ENCODE measurements at places on chromosomes 1 and 21.
A peak's percentile ranks its signal among the peaks of the same experiment; 100 is the strongest.

DNA sequence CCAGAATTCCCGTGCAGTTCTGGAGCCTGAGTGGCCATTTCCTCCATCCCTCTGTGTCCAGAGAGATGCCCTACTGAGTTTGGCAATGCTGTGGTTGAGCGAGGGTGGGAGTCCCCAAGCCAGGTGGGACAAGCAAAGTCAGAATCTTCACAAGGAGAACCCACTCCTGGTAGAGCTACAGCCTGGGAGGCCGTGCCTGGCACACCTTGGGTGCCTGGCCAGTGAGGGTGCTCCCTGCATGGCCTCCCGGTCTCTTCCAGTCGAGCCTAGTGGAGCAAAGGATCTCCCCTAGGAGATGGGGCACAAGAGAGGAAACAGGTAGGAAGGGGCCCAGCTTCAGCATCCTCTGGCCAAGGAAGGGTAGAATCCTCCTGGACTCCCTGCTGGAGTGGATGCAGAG lies 57.9 kb downstream of the H3-3A start:
- DNase-seq, result no peak

DNA sequence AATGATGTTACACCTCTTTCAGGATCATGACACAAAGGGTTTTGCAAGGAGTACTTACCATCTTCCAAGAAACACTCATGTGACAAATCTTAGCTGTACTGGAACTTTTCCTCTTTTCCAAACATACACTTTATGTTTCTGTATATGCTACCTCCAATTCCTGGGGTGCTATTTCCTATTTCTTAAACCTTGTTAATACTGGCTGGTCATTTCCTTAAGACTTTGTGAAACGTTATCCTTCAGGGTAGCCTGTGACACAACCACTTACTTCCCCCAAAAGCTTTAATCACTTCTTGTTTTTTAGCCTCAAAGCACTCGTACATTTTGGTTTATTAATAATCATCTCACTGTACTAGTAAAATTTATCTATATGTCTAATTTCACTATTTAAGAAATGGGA lies 39.4 kb downstream of the OR10Z1 start:
- DNase-seq, result no peak

GRCh38 chr21:45359451-45360217 lies 45.3 kb upstream of the COL18A1 start:
- no peak for DNase-seq

- DNase-seq, result no peak
These were observed 41.7 kb downstream of the AZIN2 start for GRCh38 chr1:33122483-33123178.

DNA sequence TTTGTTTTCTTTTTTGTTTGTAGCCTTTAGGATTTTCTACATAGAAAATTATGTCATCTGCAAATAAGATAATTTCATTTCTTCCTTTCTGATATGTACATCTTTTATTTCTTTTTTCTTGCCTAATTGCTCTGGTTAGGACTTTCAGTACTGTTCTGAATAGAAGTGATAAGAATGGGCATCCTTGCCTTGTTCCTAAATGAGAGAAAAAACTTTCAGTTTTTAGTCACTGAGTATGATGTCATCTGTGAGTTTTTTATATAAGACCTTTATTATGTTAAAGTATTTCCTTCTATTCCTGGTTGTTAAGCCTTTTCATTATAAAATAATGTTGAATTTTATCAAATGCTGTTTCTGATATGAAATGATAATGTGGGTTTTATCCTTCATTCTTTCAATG lies 76.0 kb upstream of the SLC35F3 start:
- DNase-seq, result no peak

DNA sequence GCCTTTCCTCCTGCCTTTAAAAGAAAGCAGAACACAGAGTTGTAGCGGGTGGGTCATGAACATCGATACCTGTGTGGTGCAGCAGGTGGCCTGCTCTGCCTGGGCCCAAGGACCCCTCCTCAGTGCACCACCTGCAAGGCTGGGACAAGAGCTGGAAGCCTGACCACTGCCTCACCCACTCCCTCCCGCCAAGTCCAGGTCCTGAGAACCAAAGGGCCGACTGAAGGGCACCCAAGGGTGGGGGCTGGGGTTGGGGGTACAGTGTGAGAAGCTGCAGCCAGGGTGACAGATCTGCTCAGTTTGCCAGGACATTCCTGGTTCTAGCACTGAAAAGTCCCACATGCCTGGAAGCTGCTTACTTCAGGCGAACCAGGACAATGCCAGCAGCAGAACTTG lies 36.1 kb downstream of the NTPCR start:
- no peak for DNase-seq

GRCh38 chr1:153612111-153612754 lies 704 bp downstream of the S100A16 start:
- DNase-seq, result no peak

DNA sequence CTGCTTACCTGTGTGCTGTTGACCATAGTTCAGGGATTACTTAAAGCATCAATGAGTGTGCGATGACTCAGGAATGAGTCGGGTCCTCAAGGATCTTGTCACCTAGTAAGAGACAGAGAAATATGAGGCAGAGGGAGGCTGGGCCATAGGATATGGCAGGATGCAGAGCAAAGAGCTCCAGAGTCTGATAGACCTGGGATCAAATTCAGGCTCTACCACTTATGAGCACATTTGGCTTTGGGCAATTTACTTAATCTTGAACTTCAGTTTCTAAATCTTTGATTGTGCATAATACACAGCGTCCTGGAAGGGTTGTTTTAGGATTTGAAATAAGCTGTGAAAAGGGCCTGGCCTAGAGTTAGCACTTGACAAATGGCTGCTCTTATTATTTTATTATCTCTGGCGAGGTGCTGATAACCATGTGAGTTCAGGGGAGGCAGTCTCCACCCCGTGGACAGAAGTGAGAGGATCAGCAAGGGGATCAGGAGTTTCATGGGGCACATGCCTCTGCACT lies 94.5 kb downstream of the ROR1 start:
- no peak for DNase-seq

- DNase-seq, result no peak
These were observed 121.9 kb downstream of the LRRC40 start for GRCh38 chr1:70083519-70083918.

DNA sequence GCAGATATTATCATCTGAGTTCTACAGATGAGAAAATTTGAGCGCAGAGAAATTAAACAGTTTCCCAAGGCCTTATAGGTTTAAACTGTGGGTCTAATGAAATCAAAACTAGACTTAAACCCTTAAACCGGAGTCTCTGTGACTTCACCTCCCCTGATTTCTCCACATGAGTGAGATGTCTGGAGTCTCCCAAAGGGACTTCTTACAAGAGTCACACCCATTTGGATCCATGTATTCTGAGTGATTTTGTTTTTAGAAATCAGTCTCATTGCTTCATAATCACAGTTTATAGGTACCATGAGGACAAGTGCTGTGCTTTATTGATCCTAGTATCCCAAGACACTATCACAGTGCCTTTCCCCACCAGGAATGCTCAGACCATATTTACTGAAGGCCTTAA lies 206.0 kb upstream of the JUN start:
- DNase-seq, result no peak

DNA sequence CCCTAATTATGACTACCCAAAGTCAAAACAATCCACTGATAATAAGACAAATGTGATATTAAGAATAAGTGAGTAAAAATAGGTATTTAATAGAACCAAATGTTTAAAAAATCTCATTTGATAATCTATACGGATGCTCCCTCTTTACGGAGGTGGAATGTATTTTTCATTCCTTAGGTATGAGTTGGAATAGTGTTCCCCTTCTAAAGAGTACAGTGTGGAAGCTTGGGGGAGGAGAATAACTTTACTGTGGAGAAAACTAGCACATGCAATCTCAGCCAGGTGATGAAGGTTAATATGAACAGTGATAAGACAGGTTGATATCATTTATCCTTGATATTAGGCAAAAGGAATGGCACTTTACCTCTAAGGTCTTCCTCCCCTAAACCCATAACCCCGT lies 74.6 kb downstream of the GPR88 start:
- no peak for DNase-seq

GRCh38 chr1:169392406-169392805 lies 24.4 kb downstream of the BLZF1 start:
- DNase-seq, result no peak

DNA sequence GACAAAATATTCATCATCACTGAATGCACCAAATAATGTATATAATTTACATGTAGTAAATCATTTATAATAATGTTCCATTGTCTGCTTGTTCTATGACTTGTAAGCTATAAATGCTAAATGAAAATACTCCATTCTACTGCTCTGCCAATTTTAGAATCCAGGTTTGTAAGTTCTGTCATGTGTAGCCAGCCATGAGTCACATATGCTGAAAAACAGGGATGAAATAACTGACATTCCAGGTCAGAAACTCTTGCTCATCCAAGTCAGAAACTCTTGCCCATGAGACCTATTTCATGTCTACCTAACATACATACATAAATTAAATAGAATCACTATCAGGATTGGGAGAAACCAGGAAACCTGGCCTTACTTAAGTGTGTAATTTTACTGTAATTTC lies 95.6 kb downstream of the ASH1L start:
- no peak for DNase-seq

DNA sequence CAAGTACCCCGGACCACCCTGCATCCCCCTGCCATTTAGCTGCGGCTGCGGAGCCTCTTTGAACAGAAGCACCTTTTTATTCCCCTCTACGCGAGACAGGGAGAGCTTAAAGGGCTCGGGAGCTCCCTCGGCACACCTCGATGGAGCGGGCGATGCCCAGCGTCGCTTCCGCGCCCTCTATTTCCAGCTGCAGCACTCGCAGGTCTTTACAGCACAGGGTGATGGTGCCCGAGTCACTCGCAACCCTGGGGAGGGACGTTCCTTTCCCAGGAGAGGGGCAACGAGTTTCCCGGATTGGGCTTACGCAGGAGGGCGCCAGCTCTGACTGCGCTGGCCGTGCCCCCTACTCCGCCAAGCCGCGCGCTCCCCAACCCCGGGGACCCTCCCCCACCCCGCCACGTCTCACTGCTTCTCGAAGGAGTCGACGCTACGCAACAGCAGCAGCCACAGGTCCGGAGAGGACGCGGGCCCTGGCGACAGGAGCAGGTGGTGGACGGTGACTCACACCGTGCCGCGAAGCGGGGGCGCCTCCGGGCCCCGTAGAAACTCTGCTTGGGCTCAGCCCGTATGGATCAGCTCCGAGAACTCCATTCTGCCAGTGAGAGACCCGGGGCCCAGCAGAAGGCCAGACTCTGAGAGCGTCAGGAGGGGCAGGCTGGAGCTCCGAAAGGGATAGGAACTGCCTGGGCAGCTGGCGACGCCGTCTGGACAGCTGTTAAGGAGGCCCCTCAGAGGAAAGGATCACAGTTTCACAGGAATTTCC lies 5.8 kb upstream of the FAM167B start:
- peak; percentile 40 for DNase-seq

DNA sequence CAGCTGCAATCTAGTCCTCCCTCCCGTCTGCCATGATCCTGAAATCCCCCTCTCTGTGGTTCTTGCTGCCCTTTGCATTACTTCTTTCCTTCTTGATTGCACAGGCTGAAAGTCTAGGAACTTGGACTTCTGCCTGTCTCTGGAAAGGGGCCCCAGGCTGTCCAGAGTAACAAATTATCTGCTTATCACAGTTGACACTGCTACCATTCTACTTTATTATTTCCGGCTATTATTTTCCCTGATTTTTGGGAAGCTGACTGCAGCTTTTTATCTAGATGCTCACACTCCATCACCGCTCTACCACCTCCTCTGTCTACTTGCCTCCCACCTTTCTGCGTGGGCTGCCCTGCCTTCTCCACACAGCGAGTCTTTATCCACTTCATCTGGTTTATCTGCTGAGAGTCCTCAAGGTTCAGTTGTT lies 202.1 kb upstream of the PLXNA2 start:
- DNase-seq, result no peak

- DNase-seq, result no peak
These were observed 18.3 kb downstream of the SYNC start for GRCh38 chr1:32684167-32684811.

- DNase-seq, result no peak
These were observed 14.1 kb upstream of the TRAPPC10 start for GRCh38 chr21:43997766-43998742.

GRCh38 chr1:108817016-108817415 lies 39.9 kb downstream of the AKNAD1 start:
- no peak for DNase-seq

DNA sequence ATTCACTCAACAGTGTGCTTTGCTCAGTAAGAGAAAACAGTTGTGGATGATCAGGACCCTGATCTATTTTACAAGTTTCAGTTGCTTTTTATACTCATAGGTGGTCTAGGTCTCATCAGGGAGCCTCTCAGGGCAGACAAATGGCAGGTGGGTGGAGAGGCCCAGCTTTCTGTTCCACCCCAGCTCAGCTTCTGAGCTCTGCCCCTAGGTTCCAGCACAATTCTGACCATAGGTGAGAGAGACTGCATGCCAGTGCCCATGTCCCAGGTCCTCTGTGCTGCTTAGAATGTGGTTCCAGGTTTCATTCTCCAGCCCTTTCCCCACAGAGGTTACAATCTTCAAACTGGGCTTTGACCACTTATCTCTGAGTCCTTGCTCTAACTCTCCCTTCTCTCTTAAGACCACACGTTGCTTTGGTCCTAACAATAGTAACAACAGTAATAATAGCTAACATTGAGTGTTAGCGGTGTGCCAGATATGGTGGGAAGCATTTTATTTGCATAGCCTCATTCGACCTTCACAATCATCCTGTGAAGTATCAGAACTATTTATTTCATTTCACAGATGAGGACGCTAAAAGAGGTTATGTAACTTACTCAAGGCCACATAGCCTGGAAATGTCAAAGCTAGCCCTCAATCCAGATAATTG lies 19.6 kb upstream of the DUSP10 start:
- DNase-seq, result no peak

DNA sequence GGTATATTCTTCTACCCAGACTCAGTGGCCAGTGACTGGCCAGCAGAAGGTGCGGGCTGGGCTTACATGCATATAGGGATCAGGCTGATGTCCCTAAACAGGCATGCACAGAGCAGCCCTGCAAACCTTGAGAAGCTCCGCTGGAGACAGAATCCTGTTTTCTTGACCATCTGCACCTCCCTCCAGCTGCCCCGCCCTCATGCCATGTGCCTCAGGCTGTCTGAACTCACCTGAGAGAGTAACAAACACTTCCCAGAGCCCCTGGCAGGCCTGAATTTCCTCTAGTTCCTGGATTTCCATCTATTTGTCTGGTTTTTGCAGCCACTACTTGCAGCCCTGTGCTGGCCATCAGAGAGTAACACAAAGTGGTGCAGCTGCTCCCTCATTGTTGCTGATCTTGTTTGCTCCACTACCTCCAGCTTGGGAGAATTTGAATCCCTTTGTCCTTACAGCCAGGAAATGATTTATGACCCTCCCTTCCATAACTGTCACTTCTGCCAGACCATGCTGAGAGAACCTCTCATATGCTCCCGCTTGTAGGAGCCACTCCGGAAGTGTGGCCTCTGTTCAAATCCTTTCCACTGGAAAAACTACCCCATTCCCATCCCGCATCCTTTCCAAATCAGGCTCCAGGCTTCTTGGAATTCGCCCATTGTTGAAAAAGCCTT lies 113.6 kb downstream of the NMNAT2 start:
- DNase-seq, result no peak

Measured in NCI-H2029 (cell line).